ENCODE measurements at places on chromosomes 1 and 21. TPM values are rescaled to one million over a fixed set of nuclear protein-coding genes. Genes with fewer than 3 reads are reported as not detected.
A peak's percentile ranks its signal among the peaks of the same experiment; 100 is the strongest.

GRCh38 chr1:20587661-20588053, 1.2 kb upstream of the CDA start:
- DNase-seq: no peak

DNA sequence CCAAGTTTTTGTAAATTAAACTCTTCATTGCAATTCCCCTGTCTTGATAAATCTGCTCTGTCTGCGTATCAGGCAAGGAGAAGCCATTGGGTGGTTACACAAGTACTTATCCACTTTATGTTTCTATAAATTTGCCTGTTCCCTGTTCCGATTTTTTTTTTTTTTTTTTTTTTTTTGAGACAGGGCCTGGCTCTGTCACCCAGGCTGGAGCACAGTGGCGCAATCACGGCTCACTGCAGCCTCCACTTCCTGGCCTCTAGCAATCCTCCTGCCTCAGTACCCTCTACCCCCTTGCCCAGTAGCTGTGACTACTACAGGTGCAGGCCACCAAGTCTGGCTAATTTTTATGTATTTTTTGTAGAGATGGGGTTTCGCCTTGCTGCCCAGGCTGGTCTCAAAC, 11.1 kb upstream of the CSRP1 start:
- no peak for DNase-seq

Gene MR1
- total RNA-seq: 17.6 TPM

- no peak for DNase-seq
Measured at GRCh38 chr1:116722016-116722838, 32.0 kb upstream of the CD2 start.

DNA sequence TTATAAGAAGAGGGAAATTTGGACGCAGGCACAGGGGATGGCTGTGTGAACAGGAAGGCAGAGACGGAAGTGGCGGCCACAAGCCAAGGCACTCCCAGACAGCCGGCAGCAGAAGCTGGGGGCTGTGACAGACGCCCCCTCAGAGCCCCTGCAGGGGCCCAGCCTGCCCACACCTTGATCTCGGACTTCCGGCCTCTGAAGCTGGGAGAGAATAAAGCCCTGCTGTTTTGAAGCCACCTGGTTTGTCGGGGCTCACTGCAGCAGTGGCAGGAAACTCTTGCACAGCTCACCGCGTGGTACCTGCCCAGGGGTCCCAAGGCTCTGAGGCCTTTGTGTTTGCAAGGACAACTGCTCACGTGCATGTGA, 13.7 kb downstream of the MEGF6 start:
- no peak for DNase-seq

DNA sequence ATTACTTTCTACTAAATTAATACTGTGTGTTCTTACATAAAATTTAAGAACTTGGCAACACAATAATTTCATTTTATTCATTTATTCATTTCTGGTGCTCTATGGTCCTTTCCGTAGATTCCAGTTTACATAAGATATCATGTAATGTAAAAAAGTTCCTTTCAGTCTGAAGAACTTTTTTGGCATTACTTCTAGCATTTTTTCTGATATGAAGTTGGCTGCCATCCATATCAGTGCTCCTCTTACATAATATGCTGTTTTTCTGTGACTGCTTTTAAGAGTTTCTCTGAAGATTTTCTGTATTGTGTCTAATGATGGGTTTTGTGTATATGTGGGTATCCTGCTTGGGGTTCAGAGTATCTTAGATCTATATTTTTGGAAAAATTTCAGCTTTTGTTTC, 34.8 kb downstream of the LIN9 start:
- no peak for DNase-seq

DNA sequence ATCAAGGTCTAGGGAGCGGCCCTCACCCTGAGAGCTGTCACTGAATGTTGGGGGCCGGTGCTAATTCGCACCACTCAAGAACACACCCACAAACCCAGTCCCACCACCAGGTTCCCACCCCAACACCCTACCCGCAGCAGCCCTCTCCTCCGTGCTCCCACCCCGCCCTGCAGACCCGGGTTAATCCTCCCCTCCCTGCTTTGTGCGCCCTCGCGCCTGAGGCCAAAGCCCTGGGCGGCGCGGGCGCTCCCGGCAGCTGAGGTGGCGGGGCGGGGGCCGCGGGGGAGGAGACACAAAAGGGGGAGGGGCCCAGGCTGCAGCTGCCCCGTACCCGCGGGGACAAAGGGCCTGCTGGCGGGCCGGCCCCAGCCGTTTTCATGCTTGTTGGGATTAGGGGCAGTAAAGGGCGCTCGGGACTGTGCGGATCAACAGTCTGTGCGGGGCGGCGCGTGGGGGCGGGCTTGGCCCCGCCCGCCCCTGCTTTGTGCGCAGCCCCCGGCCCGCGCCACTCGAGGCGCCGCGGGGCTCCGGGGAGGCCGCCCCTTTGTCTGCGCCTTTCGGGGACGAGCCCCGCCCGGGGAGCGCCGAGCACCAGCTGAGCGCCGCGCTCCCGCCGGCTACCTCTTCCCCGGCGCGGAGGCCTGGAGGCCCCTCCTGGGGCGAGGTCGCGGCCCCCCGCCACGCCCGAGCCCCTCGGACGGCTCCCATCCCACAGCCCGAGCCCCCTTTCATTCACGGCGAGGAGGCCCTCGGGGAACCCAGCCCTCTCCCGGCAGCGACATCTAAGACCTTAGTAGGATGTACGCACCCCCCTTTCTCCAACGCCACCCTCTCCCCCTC, 10.9 kb downstream of the C1orf216 start:
- DNase-seq: peak; percentile 18

- peak; percentile 17 for DNase-seq
Measured at GRCh38 chr1:32702599-32703478, at the start of gene SYNC. Gene SYNC (minus strand): TSS chr1:32702770. CDS start chr1:32702660, 110 bp downstream.

Gene ZNF648
- total RNA-seq: not detected
